Heart right ventricle (tissue), 16 donors: ENCODE measurements at places on chromosomes 5 and 9. TPM values are rescaled to one million over a fixed set of nuclear protein-coding genes. Genes with fewer than 3 reads are reported as not detected.

DNA sequence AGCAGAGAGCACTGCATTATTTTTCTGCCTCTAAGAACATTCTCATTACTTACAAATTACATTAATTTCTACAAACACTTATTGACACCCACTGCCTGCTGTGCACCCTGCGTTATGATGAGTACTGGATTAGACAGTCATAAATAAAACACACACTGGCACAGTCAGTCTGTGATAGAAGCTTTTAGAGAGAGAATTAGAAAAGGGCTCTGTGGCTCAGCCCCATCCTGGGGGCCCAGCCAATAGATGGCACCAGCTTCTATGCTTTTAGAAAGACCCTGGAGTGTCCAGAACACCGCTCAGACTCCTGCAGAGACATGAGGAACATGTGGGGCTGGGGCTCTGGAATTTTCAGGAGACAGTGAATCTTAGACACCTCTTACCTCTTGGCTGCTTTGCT, 61.0 kb upstream of the RAPGEF1 start:
- DNase-seq = no peak

GRCh38 chr5:10525124-10525495, 38.8 kb upstream of the ANKRD33B start:
- DNase-seq = no peak

- no peak for DNase-seq
Measured at GRCh38 chr5:161545344-161546094, 1.0 kb downstream of the GABRB2 start.

GRCh38 chr9:112530751-112531205, 44.2 kb downstream of the KIAA1958 start:
- no peak for DNase-seq

- no peak for DNase-seq
Measured at GRCh38 chr5:71862087-71862486, 143.0 kb downstream of the CARTPT start.

SCGB3A2 gene
- not detected for total RNA-seq

LYSMD3 gene
- total RNA-seq = 19.7 TPM
